CD4-positive, alpha-beta T cell treated with Interleukin-2 at 100 ng/mL for 4 hours (primary cell): ENCODE measurements at places on chromosomes 7 and 10.

DNA sequence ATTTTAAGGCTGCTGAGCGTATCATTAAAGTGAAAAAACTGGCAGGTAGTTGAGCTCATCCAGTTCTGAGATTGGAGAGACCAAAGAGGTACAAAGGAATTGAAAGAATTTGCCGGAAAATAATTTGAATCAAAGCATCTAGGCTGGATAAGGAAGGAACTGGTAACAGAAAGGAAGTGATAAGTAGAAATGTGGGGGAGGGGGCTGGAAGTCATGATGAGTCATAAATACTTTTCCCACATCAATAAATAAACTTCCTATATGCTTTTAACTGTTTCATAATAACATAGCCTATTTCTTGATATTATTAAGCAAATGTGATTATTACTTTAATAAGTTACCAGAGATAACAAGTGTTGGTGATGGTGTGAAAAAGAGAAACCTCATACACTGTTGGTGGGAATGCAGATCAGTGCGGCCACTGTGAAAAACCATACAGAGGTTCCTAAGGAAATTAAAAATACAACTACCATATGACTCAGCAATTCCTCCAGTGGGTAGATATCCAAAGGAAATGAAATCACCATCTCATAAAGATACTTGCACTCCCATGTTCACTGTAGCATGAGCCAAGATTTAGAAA, 27.0 kb downstream of the ZNF438 start:
- DNase-seq = no peak

GRCh38 chr7:156376317-156376716, 264.3 kb upstream of the RNF32 start:
- no peak for DNase-seq

GRCh38 chr7:37411444-37412034, 37.1 kb downstream of the ELMO1 start:
- DNase-seq = peak; percentile 57

GRCh38 chr10:49323171-49323895, 24.4 kb downstream of the C10orf71 start:
- DNase-seq = no peak

GRCh38 chr10:2949948-2950354, 117.4 kb upstream of the PFKP start:
- DNase-seq = no peak

GRCh38 chr10:120506674-120507073, 49.6 kb downstream of the PLPP4 start:
- no peak for DNase-seq
